ENCODE measurements at places on chromosomes 6 and 20.

DNA sequence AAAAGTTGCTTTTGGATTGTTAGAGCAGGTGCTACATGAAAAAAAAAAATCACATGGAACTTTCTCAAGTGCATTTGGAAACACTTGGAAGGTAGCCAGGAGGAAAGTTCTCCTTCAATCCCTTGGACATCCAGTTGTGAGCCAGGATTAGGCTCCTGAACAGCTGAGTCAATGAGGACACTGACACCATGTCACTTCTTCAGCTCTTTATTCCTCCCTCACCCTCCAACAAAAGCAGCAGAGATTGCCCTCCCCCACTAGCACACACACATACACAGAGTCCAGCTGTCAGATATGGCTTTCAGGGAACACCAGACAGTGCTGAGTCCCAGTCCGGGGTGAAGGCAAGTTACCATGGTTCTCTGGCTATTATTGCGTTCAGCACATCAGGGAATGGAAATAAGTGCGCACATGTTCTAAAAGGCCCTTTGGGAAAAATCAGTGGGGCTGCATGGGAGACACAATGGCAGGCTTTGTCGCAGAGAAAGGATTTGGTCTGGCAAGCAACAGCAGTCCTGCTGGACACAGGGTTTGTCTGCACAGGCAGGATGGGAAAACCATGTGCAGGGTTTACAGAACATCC, 124.7 kb upstream of the MARCKS start:
- peak; percentile 11 for DNase-seq

- no peak for DNase-seq
Observed at GRCh38 chr6:51608932-51609331, 478.5 kb downstream of the PKHD1 start.

DNA sequence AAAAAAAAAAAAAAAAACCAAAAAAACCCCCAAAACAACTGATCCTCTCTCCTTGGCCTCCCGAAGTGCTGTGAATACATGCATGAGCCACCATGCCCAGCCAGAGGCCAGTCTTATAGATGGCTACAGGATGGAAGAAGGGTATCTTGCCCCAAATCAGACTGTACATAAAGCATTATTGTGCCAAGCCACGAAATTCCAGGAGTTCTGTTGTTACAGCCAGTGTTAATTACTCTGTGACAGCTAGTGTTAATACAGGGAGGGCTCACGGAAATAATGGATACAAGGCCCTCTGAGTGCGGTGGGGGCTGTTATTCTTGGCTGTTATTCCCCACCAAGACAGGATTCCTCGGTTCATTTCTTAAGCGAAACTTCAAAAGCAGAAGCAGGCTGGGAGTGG, 1.4 kb upstream of the CLPSL2 start:
- no peak for DNase-seq

- no peak for DNase-seq
Observed at GRCh38 chr6:15255481-15255880, 9.6 kb downstream of the JARID2 start.

- peak; percentile 39 for DNase-seq
Observed at GRCh38 chr6:121828146-121828886, 392.9 kb downstream of the GJA1 start.

GRCh38 chr6:142395768-142396231, 94.0 kb downstream of the ADGRG6 start:
- peak; percentile 61 for DNase-seq

GRCh38 chr6:81594501-81594900, 158.0 kb downstream of the TENT5A start:
- DNase-seq: no peak

DNA sequence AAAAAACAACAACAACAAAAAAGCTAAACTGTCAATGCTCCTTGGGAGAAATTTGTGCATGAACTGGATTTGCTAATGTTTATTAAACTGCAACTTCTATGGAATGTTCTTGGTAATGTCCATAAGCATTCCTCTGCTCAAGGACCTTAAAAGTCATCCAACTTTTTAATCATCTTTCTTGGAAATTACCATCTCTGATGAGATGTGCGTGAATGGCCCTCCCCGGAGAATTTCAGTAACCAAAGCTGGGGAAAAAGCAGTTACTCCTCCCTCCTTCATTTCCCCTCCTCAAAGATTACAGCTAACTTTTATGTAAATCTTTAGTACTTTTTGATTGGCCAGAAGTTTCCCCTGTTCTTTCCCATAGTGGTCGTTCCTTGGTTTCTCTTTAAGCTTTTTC, 5.2 kb downstream of the TBCC start:
- no peak for DNase-seq

GRCh38 chr6:159170333-159170672, 1.1 kb downstream of the FNDC1 start:
- DNase-seq: peak; percentile 45

- DNase-seq: no peak
Observed at GRCh38 chr6:118206221-118206620, 299.2 kb downstream of the SLC35F1 start.

DNA sequence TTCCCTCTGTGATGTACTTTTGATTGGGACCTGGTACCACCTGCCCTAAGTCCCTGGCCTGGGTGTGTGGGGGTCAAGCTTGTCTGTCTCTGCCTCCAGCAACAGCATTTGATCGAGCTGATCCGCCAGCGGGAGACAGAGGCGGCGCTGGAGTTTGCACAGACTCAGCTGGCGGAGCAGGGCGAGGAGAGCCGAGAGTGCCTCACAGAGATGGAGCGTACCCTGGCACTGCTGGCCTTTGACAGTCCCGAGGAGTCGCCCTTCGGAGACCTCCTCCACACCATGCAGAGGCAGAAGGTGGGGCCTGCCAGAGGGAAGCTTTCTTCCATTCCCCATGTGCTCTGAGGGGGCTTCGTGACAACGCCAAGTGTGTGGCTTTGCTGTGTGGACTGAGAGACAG, 5.4 kb downstream of the GID8 start:
- DNase-seq: no peak

DNA sequence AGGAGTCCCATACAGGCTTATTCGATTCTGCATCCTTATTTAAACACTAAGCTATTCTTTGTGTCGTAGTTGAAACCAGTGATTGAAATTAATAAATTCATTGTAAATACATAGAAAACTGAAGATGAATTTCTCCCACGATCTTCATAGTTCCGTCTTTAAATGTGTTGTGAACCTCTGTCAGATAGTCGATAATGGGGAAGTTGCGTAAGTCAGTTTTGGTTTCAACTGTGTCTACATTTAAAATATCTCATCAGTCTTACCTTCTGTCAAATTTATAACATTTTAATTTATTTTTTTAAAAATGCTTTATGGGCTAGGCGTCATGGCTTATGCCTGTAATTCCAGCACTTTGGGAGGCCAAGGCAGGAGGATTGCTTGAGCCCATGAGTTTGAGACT, 12.7 kb downstream of the STX11 start:
- no peak for DNase-seq

GRCh38 chr6:170459451-170459850, 93.7 kb downstream of the PSMB1 start:
- peak; percentile 60 for DNase-seq

DNA sequence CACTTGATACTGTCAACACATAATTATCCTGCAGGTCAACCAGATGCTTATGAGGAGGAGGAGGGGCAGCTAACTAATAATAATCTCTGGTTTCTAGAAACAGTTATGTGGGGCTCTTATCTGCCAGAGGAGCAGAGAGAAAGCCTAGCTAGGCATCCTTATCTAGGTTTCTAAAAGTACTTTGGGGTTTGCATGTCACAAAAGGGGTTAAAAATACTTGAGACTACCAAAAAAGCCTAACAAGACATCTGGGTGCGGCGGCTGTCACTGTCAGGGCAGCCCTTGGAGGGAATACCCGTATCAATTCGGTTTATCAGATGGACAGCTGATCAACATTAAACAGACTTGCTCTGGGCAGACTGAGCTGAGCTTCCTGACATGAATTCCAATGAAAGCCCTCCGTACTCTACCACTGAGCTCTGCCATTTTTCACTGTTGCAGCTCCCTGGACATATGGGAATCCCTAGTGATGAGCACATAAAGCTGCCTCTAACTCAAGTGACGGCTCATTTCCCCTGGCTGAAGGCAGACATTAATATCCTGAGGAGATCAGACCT, 166.6 kb downstream of the PDSS2 start:
- no peak for DNase-seq

DNA sequence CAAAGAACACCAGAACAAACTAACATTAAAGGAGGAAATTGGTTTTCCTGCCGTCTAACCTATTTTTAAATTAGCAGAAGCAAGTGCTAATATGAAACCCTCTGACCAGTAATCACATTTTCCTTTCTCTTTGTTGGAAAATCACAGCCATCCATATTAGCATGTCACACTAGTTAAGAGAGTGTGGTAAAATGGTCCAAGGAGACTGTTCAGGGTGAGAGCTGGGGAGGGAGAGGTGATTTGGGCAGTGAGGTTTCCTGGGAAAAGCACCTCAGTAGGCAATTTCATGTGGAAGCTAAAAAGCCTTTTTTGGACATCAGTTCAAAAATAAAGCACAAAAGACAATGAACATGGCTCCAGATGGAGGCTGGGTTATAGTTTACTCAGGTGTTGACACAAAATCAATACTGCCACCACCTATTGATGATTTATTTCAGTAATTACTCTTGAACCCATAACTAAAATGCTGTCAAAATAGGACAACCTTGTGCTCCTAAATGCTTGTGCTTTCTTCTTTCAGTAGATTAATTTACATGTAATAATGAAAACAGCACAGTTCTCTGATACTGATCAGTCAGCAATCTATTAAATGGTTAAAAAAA, 333.2 kb downstream of the SAMD5 start:
- no peak for DNase-seq

DNA sequence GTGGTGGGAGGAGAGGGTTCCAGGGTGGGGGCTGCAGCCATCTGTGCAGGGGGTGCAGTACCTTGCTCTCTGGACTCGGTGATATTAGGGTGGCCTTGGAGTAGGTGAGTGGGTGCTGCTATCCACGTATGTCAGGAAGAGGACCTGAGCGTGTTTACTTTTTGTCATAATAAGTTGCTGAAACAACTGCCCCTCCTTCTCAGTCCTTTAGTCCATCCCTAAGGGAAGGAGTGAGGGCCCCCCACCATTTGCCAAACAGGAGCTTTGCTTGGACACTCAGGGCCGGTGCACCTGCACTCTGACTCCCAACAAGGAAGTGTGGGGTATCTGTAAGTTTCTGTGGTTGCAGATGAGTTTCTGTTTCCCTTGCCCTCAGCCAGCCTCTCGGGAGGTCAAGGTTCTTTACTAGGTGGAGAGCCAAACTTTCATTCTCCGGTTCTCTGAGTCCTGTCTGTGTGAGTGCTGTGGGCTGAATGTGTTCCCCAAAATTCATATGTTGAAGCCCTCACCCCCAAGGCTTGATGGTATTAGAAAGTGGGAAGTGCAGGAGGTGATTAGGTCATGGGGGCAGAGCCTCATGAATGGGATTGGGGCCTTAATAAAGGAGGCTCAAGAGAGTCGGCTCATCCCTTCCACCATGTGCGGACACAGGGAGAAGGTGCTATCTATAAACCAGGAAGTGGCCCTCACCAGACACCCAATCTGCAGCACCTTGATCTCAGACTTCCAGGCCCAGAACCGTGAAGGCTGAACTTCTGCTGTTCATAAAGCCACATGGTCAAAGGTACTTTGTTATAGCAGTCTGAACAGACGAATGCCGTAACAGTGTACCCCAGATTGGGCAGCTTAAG, 19.6 kb upstream of the CCR6 start:
- DNase-seq: no peak

- DNase-seq: no peak
Observed at GRCh38 chr20:46434597-46434996, 28.2 kb upstream of the ELMO2 start.

DNA sequence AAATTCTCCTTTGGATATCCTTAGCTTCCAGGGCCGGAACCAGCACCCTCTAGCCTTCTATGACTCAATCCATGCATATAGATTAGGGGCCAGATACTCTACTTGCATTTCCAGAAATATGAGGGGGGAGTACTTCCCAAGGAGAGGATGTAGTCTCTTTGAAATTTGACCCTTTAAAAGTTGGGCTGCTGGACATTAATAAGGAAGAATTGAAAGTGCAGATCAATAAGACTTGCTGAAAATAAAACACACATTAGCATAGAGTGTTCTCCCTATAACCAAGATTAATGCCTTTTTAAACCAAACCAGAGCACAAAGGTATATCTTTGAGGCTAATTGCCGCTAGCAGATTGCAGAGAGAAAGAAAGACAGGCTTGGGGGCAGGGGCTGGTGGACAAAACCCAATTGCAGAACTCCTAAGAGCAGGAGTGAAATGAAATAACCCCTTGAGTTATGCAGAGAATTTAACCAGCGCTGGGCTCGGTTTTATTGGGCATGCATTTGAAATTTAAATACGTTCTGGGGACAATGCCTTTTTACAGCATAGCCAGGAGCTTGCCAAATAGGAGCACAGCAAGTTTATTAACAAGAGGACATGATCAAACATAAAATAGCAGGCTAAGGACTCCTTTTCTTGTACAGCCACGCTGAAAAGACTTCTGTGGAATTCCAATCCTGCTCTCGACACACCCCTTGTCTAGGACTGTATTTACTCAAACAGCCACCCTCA, 108.2 kb upstream of the SALL4 start:
- DNase-seq: peak; percentile 74

GRCh38 chr6:71722736-71723135, 163.6 kb upstream of the RIMS1 start:
- no peak for DNase-seq

GRCh38 chr6:149830731-149831307, 33.3 kb downstream of the LRP11 start:
- DNase-seq: peak; percentile 83

- DNase-seq: peak; percentile 93
Observed at GRCh38 chr6:75094614-75095200, 111.1 kb downstream of the COL12A1 start.

DNA sequence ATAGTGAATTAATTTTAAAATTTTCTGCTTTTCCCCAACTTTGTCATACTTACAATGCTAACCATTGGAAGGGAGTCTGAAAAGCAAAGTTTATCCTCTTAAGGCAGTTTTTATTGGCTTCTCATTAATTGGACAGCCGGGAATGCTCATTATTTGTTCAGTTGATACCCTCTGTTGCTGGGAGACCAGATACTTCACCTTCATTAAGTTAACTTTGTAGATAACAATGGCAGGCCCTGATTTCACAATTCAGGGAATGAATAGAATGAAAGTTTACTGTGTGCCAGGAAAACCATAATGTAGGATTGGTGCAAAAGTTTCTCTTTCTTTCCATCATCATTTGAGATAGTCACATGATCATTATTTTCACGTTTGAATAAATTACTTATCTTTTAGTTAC, 49.0 kb downstream of the COL19A1 start:
- no peak for DNase-seq

- no peak for DNase-seq
Observed at GRCh38 chr20:62709537-62709905, 885 bp downstream of the NTSR1 start.

- no peak for DNase-seq
Observed at GRCh38 chr6:84738996-84739865, 25.2 kb downstream of the TBX18 start.

DNA sequence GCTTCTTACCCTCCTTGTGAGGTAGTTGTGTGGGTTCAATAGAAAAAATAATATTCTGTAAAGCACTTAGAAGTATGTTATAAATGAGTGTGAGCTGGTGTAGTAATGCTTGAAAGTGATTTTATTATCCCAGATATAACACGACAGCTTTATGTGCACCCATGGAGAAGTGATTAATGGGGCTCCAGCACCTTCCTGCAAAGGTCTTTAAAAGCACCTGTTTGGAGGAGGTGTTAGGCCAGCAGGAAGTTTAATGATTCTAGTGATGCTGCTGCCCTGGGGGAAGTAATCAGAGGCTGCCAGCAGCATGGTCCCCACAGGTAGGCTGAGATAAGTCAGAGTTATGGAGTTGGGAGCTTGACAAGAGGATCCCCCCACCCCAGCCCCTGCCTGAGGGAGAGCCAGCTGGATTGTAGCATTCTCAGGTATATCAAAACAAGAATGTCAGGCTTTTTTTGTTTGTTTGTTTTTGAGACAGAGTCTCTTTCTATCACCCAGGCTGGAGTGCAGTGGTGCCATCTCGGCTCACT, 166.3 kb downstream of the PHACTR1 start:
- DNase-seq: no peak
